ENCODE measurements at places on chromosomes 13 and 19.

- DNase-seq: no peak
Measured at GRCh38 chr13:112558696-112559418, 29.1 kb downstream of the TUBGCP3 start.

- DNase-seq: no peak
Measured at GRCh38 chr13:41568972-41569351, 111.6 kb downstream of the RGCC start.

GRCh38 chr19:38890686-38891085, 8.7 kb downstream of the SIRT2 start:
- no peak for DNase-seq

DNA sequence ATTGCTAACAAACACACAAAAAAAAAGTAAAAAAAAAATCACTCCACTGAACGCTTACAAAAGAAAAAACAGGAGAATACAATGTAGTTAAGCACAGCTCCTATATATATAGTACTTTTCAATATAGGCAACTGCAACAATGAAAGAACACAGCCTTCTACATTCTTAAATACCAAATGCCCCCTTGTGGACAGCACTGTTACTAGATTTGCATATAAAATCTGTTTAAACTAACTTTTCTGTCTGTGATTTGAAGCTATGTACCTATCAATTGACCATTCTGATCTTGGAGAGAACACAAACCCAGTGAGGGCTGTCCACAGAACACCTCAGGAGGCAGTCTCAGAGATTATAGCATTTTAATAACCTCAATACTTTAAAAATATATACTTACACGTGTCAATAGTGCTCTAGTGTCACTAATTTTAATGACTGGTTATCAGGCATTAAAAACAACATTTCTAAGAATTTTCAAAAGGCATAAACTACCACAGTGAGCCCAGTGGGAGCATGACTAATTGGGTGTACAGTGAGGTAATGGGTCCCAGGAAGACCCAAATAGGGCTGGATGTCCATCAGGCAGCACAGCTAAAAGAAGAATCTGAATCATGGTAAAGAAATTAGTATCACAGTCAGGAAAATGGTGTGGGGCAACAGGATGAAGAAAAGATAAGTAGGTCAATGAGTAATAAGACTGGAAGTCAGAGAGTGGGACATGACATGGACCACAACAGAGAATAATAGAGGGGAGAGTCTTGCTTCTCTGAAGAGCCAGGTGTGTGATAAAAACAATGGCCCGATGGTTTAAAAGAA, 22.2 kb downstream of the CCDC169 start:
- DNase-seq: no peak

GRCh38 chr19:39942366-39942730, 7.9 kb upstream of the FCGBP start:
- DNase-seq: no peak

- no peak for DNase-seq
Measured at GRCh38 chr13:34647379-34648150, 294.5 kb upstream of the NBEA start.

DNA sequence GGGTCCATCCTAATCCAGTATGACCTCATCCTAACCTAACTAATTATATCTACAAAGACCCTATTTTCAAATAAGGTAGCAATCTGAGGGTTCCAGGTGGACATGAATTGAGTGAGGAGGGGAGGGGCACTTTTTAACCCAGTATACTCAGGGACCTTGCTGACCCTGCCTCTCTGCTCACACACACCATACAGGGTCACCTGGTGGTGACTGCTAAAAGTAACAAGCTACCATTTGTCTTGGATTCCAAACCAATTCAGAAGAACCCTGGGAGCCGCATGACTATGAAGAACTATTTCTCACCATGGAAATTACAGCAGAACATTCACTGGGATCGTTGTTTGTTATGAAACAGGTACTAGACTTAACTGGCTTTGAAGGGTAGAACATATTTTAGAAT, 151.9 kb downstream of the LACC1 start:
- no peak for DNase-seq

DNA sequence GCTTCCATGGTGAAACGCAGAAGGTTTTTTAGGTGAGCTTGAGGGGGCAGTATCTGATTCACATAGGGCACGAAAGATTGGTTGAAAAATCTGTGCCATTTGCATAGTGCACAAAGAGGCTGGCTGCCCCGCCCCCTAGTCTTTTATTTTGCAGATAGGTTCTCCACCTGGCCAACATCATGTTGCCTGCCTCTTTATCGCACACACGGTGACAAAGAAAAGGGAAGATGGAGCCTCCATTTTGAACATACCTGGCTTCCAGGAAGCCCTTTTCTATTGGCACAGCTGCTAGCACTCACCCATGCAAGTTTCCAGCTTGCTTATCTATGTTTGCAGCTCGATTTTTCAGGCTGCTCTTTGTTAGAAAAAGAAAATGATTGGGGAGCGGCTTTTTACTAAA, 316.2 kb upstream of the KLHL1 start:
- DNase-seq: no peak

DNA sequence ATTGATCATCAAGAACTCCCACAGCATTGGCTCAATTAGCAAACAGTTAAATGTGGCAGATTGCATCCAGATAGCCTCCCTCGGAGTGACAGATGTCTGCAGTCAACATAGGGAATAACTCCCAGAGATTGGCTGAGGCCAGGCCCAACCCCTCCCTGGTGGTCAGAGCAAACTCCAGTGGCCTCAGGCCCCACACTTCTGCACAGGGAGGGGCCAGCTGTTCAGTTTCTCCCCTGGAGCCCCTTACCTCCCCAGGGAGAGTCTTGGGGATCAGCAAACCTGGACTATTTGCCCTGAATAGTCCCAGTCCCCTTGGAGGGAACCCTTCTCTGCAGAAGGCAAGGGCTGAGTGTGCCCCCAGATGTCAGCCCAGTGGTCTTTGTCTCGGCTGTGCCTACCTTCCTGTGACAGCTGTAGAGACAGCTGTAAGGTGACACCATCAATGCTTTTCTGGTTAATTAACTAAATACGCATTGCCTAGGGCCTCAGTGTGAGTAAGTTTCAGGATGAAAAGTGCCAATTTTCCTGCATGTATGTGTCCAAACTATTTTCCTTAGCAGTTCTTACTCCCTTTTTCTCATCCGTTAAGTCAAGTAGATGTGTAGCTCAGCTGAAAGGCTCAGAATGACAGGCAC, 102.7 kb upstream of the UQCRFS1 start:
- DNase-seq: no peak

DNA sequence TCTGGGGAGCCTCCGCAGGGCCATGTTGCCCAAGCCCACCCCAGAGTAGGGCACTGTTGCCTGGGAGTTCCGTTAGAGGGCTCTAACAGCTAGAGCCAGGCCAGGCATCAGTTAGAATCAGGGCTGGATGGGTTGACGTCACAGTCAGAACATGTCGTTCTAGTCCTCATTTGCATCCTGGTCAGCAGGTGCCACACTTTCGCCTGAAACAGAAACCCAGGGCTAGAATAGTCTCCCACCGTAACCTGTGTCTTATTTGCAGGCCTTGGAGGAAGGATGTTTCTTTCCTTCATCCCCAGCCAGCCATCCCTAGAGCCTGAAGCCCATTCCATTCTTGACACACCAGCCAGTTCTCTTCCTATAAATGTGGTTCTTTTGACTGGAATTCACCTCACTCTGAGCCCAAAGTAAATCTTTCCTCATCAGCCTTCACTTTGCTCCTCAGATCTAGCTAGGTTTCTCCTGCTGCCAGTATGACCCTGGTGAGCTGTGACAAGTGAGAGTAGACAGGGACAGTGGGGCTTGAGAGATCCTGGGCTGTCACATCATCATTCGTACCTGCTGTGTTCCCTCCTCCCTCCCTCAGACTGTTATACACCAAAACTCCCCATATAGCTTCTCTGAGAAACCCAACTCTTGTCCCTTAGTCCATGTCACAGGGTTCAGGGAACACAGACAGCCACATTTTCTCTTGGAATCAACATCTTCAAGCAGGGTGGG, 12.2 kb upstream of the CCDC97 start:
- no peak for DNase-seq

GRCh38 chr13:71611292-71611691, 255.7 kb downstream of the DACH1 start:
- no peak for DNase-seq

GRCh38 chr13:100648354-100648753, 26.2 kb downstream of the TMTC4 start:
- DNase-seq: no peak

DNA sequence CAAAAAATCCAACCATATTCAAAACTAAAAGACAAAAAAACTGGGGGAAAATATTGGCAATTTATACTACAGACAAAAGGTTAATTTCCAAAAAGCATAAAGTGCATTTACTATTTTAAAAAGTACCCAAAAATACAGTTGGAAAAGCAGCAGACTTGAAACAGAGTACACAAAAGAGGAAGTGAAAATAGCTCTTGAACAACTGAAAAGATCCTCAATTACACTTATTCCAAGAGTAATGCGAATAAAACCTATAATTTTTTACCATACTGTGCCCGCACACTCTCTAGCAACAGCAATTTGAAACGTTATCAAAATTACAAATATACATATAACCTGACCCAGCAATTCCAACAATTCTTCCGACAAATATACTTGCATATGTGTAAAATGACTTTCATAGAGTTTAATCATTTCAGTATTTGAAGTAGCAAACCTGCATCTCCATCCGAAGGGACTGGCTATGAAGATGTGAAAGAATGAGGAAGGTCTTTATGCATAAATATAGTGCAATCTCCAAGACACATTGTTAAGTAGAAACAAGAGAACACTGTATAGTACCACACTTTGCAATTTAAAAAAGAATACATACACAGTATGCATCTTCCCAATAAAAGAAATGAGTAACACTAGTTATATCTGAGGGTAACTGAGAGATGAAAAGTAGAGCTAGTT, 25.4 kb downstream of the ALG5 start:
- DNase-seq: no peak

- DNase-seq: no peak
Measured at GRCh38 chr19:29326351-29326750, 113.4 kb upstream of the UQCRFS1 start.

DNA sequence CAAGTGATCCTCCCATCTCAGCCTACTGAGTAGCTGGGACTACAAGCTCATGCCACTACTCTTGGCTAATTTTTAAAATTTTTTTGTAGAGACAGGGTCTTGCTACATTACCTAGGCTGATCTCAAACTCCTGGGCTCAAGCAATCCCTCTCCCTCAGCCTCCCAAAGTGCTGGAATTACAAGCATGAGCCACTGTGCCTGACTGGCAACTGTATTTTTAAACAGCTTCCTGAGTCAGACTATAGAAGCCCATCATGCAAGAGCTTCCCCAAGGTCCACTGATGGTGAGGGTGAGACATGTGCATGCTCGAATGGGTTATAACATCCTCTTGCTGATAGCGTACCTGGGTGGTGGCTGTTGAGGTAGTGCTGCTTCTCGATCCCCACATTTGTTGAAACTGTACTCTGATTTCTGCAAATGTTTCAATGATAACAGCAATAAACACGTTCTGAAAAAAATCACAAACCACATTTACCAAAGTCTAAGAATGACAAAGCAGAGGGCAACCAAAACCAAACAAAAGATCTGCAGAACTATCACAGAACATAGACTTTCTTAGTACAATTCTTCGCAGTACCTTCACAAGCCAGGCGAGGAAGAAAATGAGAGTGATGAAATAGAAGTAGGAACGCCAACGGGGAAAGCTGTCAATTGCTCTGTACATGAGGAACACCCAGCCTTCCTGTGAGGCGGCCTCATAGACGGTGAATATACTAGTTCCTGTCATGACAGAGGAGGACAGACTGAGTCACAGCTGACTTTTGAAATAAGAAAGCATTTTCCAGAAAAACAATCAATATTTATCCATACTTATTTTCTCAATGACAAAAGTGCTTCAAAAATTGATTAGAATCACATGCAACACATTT, 124.4 kb downstream of the NALCN start:
- DNase-seq: no peak

GRCh38 chr13:78035500-78035899, 116.9 kb upstream of the EDNRB start:
- DNase-seq: no peak

GRCh38 chr13:101346942-101347728, 69.2 kb downstream of the NALCN start:
- DNase-seq: no peak

GRCh38 chr13:54950546-54950945, 1921.9 kb downstream of the OLFM4 start:
- DNase-seq: no peak

DNA sequence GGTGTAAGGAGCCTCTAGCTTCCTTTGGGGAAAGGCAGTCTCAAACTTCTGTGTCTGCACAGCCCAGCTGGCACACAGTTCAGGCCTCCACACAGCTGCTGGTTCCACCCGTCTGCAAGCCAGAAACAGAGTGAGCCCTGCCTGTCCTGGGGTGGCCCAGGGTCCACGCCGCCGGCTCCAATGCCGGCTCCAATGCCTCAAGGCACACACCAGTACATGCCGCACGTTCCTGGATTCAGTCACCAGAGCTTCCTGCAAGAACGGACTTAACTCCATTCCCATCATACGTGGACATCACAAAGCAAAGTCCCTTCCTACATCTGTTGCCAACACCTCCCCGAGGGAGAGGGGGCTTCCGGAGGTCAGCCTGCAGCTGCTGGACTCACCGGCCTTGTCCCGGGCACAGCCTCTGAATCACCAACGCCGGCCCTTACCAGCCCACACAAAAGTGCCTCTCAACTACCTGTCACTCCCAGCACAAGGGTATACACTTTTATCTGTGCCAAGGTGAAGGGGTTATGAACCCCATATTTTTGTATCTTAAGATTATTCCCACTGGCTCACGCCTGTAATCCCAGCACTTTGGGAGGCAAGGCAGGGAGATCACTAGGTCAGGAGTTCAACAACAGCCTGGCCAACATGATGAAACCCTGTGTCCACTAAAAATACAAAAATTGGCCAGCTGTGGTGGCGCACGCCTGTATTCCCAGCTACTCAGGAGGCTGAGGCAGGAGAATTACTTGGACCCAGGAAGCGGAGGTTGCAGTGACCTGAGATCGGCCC, 8.5 kb downstream of the SH3GL1 start:
- DNase-seq: no peak

DNA sequence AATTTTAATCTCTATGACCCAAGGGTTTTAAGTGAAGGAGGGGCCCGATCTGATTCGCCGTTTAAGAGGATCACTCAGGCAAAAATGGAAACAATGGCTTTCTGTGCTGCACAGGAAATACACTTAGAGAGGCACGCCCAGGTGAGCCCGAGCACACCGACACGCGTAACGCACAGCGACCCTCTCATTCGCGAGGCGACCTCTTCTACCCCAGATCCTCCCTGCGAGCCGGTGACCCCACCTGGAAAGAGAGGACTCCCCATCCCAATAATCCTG, 216 bp downstream of the SH2D3A start:
- DNase-seq: no peak
